ENCODE measurements at places on chromosomes 2 and 18. TPM values are rescaled to one million over a fixed set of nuclear protein-coding genes. Genes with fewer than 3 reads are reported as not detected.

FAM117B gene
- 10.9 TPM for total RNA-seq

DUSP19 gene
- 3.3 TPM for total RNA-seq

MYCN gene
- total RNA-seq, result 16.7 TPM

DNA sequence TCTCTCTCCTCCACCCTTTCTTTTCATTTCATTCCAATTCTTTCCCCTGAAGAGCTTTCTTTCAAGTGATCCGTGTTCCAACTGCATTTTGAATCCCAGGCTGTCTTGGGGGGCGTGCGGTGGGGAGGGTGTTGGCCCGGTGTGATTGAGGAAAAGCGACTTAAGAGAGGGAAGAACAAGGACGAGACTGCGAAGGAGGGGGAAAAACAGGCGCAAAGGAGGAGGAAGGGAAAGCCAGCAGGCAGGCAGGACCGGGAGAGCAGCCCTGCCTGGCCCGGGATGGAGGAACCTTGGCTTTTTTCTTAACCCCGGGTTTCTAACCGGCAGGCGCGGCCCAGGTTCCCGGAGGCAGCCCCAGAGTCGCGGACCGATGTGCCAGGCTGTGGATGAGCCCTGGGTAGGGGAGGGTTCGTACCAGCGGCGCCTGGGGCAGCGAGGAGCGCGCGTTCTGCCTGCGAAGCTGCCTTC lies 1.3 kb downstream of the ADCYAP1 start:
- no peak overlapping the region for H3K27ac ChIP-seq
- H3K4me1 ChIP-seq, result peaks cover 30% of the 10 kb centered on the region
- H3K36me3 ChIP-seq, result no peaks in the 10 kb centered on the region

DNA sequence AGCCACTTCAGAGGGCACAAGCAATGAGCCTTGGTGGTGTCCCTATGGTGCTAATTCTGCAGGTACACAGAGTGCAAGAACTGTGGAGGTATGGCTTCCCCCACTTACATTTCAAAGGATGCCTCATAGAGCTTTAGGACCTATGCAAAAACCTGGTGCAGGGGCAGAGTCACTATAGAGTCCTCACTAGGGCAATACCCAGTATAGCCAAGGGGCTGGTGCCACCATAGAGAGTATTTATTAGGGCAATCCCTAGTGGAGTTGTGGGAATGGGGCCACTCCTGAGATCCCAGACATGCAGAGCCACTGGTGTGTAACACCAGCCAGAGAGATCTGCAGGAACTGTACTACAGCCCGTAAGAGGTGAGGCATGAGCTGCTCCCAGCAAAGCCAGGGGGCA lies 312.2 kb downstream of the SLC4A3 start:
- no peaks in the 10 kb centered on the region for H3K4me1 ChIP-seq
- H3K27me3 ChIP-seq, result no peaks in the 10 kb centered on the region
- no peak overlapping the region for H3K4me3 ChIP-seq
- no peaks in the 10 kb centered on the region for H3K36me3 ChIP-seq

DNA sequence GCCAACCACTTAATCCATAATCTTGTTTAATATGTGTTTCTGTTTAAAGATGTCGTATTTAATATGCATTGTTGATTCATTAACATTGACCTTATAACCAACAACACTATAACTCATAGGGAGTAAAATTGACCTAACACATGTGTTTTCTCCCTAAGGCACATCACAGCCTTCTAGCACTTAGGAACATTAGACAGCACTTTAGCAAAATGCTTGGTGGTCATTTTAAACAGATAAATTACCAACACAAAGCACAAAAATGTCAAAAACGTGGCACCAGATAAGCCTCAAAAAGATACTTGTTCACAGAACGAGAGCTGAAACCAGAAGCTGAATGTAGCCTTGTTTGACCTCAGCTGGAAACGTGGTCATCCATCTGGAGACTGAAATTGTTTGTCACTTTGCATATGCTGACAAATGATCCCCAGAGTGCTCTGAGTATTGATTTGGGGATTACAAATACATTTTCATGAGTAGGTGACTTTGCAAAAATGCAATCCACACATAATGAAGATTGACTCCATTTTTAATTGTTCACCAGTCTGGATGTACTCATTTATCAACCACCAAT lies 139.2 kb downstream of the CCDC102B start:
- no peak overlapping the region for H3K4me3 ChIP-seq
- no peak overlapping the region for H3K27ac ChIP-seq
- H3K36me3 ChIP-seq, result no peaks in the 10 kb centered on the region

GRCh38 chr2:227395556-227395955 lies 7.8 kb upstream of the SCYGR1 start:
- no peak overlapping the region for H3K4me3 ChIP-seq
- DNase-seq, result no peak
- H3K4me1 ChIP-seq, result peaks cover 3% of the 10 kb centered on the region
- H3K36me3 ChIP-seq, result no peaks in the 10 kb centered on the region
- H3K27ac ChIP-seq, result no peak overlapping the region

DNA sequence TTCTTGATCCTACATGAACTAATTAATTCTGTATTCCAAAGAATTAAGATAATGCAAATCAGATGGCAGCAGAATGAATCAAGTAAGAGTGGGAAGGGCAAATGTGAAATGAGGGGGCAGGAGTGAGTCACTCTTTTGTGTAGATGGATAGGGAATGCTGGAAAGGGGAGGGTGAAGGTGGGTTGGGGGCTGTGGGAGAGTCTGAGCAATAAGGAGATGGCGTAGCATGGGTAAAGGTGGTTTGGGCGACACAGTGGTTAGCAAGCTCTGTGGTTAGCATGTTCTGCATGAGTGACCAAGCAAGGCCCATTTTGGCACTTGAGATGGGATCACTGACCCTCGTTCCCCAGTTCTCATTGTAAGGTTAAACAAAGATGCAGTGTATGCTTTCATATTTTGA lies 20.4 kb downstream of the GPD2 start:
- peak overlapping the region; percentile 77 for H3K27ac ChIP-seq
- H3K4me3 ChIP-seq, result no peak overlapping the region
- no peaks in the 10 kb centered on the region for H3K36me3 ChIP-seq
- H3K4me1 ChIP-seq, result peaks cover 7% of the 10 kb centered on the region
- DNase-seq, result no peak
- H3K27me3 ChIP-seq, result no peaks in the 10 kb centered on the region
